ENCODE measurements at places on chromosomes 3 and 15.

- DNase-seq: no peak
These were observed 17.5 kb upstream of the HHATL start for GRCh38 chr3:42720126-42720525.

DNA sequence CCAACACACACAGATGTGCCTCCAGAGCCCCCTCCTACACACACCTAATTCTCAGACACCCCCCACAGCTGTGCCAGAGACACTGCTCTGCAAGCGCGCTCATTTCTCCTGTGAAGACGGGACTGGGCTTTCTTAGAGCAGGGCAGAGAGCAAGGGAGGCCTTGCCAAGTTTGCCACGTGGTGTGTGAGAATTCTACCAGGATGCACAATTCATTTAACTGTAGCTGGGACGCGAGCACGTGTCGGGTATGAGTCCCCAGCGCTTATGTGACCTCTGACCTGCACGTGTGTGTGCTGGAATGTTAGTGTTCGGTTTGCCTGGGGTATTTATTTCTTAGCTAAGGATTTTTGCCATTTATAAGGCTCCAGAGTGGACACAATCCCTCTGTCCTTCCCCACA lies 37.0 kb downstream of the FEM1B start:
- DNase-seq: no peak

GRCh38 chr15:100602823-100603393 lies 519 bp downstream of the ASB7 start:
- DNase-seq: peak; percentile 83

- no peak for DNase-seq
These were observed 24.2 kb downstream of the HDAC11 start for GRCh38 chr3:13504161-13504831.

- DNase-seq: peak; percentile 76
These were observed at the start of gene ARHGAP31 for GRCh38 chr3:119293871-119294695. TSS of gene ARHGAP31 (plus strand) at chr3:119294383. CDS start at chr3:119294905, 522 bp downstream.

DNA sequence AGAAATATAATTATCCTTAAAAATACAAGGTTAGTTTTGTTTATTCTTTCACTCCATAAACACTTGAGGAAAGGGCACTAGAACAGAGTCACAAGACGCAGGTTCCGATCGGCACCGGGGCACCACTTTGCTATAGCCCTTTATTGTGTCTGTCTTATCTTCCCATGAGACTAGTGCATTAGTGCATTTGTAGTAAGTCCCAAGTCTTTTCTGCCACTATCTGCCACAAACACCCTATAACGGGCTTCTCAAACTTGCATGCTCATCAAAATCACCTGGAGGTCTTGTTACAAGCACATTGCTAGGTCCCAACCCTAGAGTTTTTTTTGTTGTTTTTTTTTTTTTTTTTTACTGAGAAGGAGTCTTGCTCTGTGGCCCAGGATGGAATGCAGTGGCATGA lies 213.1 kb downstream of the FOXP1 start:
- no peak for DNase-seq

All from NAMALWA (cell line).